ENCODE measurements at places on chromosomes 7 and 10.

GRCh38 chr10:129811208-129811607 lies 152.9 kb downstream of the EBF3 start:
- no peaks in the 10 kb centered on the region for H3K4me1 ChIP-seq
- no peak overlapping the region for H3K27ac ChIP-seq
- no peaks in the 10 kb centered on the region for H3K36me3 ChIP-seq
- DNase-seq: no peak
- H3K27me3 ChIP-seq: no peaks in the 10 kb centered on the region

DNA sequence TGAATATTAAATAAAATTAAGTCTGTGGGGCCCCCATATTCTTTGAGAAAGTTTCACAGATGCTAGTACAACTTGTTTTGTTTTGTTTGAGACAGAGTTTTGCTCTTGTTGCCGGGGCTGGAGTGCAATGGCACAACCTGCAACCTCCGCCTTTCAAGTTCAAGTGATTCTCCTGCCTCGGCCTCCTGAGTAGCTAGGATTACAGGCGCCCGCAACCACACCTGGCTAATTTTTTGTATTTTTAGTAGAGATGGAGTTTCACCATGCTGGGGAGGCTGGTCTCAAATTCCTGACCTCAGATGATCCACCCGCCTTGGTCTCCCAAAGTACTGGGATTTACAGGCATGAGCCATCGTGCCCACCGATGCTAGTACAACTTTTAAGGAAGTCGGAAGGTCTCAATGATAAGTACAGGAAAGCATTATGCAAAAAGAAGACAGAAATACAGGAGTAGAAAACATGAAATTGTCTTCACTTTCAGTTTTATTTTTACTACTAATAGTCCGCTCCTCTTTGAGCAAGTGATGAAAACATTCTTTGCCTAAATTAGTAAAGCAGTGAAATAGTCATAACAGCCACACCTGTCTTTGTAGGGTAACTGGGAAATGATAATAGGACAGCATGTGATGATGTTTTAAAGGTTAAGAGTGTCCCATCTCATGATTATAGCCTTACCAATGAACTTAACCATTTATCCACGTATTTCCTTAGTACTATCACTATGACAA lies 147.5 kb downstream of the SEMA3D start:
- no peak overlapping the region for H3K27ac ChIP-seq
- DNase-seq: no peak
- no peaks in the 10 kb centered on the region for H3K36me3 ChIP-seq
- H3K27me3 ChIP-seq: peaks cover 3% of the 10 kb centered on the region
- no peak overlapping the region for H3K4me3 ChIP-seq

GRCh38 chr10:54159924-54160323 lies 641.1 kb downstream of the PCDH15 start:
- H3K27me3 ChIP-seq: no peaks in the 10 kb centered on the region
- no peaks in the 10 kb centered on the region for H3K36me3 ChIP-seq
- H3K4me1 ChIP-seq: no peaks in the 10 kb centered on the region
- H3K4me3 ChIP-seq: no peak overlapping the region
- H3K27ac ChIP-seq: no peak overlapping the region
- no peak for DNase-seq

DNA sequence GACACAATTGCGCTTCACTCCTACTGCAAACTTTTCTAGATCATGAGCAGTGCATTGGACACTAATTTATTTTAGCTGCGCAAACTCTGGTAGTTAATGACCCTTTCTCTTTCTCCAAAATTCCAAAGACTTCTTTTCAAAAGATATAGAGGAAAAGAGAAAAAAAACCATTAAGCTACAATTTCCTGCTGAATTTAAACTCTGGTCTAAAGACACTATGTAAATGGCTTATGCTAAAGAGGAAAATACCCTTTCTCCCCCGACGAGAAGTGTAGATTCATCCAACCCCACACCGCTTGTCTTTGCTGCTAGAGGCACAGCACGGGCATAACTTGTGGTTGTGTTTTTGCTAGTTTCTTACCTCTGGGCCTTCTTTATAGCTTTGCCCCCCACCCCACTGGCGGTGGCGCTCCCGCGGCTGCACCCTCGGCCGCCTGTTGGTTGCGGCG lies 84.1 kb downstream of the SNX10 start:
- peaks cover 36% of the 10 kb centered on the region for H3K27me3 ChIP-seq
- H3K4me3 ChIP-seq: peak overlapping the region; percentile 39
- no peak for DNase-seq
- peaks cover 18% of the 10 kb centered on the region for H3K36me3 ChIP-seq

- no peak overlapping the region for H3K27ac ChIP-seq
- peaks cover 3% of the 10 kb centered on the region for H3K27me3 ChIP-seq
- peaks cover 46% of the 10 kb centered on the region for H3K4me1 ChIP-seq
- H3K4me3 ChIP-seq: no peak overlapping the region
- DNase-seq: no peak
Measured at GRCh38 chr10:132335189-132336063, 3.4 kb downstream of the LRRC27 start.

GRCh38 chr7:81929386-81929785 lies 159.5 kb upstream of the HGF start:
- H3K4me3 ChIP-seq: no peak overlapping the region
- H3K4me1 ChIP-seq: no peaks in the 10 kb centered on the region
- no peak for DNase-seq
- H3K36me3 ChIP-seq: no peaks in the 10 kb centered on the region
- no peaks in the 10 kb centered on the region for H3K27me3 ChIP-seq
- no peak overlapping the region for H3K27ac ChIP-seq

GRCh38 chr7:29485339-29486190 lies 78.1 kb upstream of the PRR15 start:
- no peak overlapping the region for H3K27ac ChIP-seq
- no peaks in the 10 kb centered on the region for H3K4me1 ChIP-seq
- no peaks in the 10 kb centered on the region for H3K27me3 ChIP-seq
- no peak overlapping the region for H3K4me3 ChIP-seq
- no peaks in the 10 kb centered on the region for H3K36me3 ChIP-seq

DNA sequence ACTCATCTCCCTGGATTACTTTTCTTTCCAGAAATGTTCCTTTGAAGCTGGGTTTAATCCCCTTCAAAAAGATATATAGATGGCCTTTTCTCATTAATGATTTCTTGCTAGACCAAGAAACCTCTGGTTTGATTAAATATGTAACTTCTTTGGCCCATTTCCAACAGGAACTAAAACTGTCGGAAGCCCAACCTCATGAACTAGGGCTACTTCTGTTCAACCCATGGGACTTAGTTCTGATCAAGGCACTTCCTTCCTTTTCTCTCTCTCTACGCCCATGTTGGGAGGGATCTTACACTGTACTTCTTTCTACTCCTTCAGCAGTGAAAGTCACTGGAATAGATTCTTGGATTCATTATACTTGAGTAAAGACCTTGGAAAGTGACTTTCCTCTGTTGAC lies 83.6 kb downstream of the TMEM106B start:
- no peak overlapping the region for H3K4me3 ChIP-seq
- peaks cover 2% of the 10 kb centered on the region for H3K4me1 ChIP-seq
- H3K27ac ChIP-seq: no peak overlapping the region
- no peak for DNase-seq
- no peaks in the 10 kb centered on the region for H3K27me3 ChIP-seq

GRCh38 chr10:79443338-79444198 lies 1.9 kb downstream of the ZCCHC24 start:
- no peak overlapping the region for H3K27ac ChIP-seq
- H3K36me3 ChIP-seq: no peaks in the 10 kb centered on the region
- DNase-seq: no peak
- H3K4me3 ChIP-seq: peak overlapping the region; percentile 73
- peaks cover 14% of the 10 kb centered on the region for H3K27me3 ChIP-seq

DNA sequence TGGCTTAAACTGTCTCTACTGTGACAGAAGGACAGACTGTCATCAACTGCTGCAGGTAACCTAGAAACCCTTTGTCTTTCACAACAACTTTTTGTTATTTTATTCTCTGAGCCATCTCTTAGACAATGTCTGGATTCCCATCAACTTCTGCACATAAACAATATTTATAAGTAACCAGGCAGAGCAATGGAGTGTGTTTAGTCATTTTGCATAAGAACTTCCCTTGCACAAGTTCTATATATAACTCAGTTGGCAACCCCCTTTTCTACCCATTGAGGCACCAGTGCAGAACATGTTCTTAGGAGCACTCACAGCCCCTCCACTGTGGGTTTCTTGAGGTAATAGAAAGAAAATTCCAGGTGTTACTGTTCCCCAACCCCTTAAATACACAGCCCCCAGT lies 65.0 kb upstream of the IL6 start:
- DNase-seq: no peak
- peak overlapping the region; percentile 48 for H3K4me3 ChIP-seq
- peak overlapping the region; percentile 78 for H3K27ac ChIP-seq
- no peaks in the 10 kb centered on the region for H3K36me3 ChIP-seq
- H3K27me3 ChIP-seq: peaks cover 9% of the 10 kb centered on the region

- H3K4me3 ChIP-seq: no peak overlapping the region
- peaks cover 38% of the 10 kb centered on the region for H3K36me3 ChIP-seq
- no peak for DNase-seq
- peaks cover 9% of the 10 kb centered on the region for H3K4me1 ChIP-seq
- no peak overlapping the region for H3K27ac ChIP-seq
- H3K27me3 ChIP-seq: no peaks in the 10 kb centered on the region
Measured at GRCh38 chr10:28125701-28126100, 126.8 kb upstream of the ODAD2 start.

DNA sequence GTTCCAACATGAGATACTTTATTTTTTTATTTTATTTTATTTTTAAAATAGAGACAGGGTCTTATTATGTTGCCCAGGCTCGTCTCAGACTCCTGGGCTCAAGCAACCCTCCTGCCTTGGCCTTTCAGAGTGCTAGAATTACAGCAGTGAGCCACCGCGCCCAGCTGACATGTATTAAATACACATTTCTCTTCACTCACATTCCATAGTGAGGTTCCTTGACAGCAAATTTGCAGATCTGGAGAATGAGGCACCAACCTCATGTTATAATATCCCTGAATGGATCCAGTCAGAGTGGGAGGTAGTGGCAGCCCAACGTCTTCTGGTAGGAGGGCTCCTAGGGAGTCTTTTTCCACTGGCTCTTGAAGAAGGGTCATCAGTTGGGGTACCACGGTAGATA lies 46.1 kb downstream of the OGDH start:
- peaks cover 34% of the 10 kb centered on the region for H3K36me3 ChIP-seq
- H3K27me3 ChIP-seq: no peaks in the 10 kb centered on the region
- H3K27ac ChIP-seq: no peak overlapping the region
- DNase-seq: no peak
- peaks cover 2% of the 10 kb centered on the region for H3K4me1 ChIP-seq

- no peak overlapping the region for H3K4me3 ChIP-seq
- peaks cover 15% of the 10 kb centered on the region for H3K4me1 ChIP-seq
- no peaks in the 10 kb centered on the region for H3K27me3 ChIP-seq
- DNase-seq: no peak
- H3K27ac ChIP-seq: no peak overlapping the region
Measured at GRCh38 chr10:71829171-71829570, 21.9 kb downstream of the PSAP start.

DNA sequence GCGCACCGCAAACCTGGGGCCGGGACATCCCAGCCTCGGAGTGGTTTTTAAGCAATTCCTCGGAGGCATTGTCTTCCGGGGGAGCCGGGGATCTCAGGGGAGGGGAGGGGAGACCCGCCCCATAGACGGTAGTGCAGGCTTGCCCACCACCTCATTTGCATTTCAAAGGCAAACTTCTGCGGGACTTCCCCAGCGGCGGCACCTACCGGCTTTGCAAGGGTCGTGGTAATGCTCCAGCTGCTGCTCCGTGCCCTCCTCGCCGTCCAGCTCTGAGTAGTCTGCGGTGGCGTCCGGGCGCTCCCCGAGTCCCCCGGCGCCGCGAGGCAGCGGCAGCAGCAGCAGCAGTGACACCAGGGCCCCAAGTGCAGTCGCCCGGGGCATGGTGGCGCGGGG lies 425 bp downstream of the TLL2 start:
- DNase-seq: peak; percentile 57
- peak overlapping the region; percentile 67 for H3K4me3 ChIP-seq
- no peak overlapping the region for H3K27ac ChIP-seq
- H3K4me1 ChIP-seq: peaks cover 18% of the 10 kb centered on the region

DNA sequence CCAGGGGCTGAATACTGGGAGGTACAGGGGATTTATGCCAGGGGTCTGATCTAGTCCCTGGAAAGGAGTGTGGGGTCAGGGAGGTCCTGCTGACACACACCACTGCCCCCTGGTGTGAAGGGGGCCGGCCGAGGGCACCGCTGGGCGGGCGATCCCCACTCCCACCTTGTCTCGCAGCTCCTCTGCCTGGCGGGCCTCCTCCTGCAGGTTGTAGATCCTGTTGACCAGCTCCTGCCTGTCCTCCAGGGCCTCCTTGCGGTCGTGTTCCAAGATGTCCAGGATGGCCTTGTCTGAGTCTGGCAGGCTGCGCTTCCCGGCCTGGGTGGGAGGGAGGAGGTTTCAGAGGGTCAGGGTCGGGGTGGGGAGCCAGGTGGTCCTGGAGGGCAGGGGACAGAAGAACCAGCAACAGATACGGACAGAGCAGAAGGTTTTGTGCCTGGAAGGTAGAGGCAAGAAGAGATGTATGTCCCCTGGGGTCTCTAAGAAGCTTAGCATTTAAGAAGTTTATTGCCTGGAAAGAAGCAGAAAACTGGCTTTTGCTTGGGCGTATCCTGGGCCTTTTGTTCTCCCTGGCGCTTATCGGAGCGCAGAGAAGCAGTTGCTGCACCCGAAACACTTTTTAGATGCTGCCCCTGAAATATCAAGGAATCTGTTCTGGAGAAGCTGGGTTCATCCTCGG lies 94.5 kb upstream of the GNA12 start:
- no peak for DNase-seq
- no peak overlapping the region for H3K27ac ChIP-seq
- no peaks in the 10 kb centered on the region for H3K27me3 ChIP-seq
- H3K36me3 ChIP-seq: peaks cover 60% of the 10 kb centered on the region

DNA sequence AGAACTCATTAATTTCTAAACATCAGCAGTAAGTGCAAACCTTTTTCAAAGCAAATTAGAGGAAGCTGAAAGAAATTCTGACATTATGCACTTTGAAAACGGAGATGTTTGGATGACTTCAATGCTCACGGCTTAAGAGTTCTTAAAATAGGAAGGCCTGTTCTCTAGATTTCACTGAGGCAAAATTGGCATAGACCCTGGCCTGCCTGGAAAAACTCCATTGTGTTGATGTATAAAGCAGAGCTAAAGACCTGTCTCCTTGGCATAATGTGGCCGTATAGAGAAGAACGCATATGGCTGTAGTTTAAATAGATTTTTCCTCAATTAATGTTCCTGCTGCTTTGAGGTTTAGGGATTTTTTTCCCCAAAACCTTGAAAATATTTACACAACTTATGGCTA lies 24.5 kb upstream of the AGMO start:
- no peaks in the 10 kb centered on the region for H3K27me3 ChIP-seq
- no peaks in the 10 kb centered on the region for H3K36me3 ChIP-seq
- no peaks in the 10 kb centered on the region for H3K4me1 ChIP-seq
- no peak for DNase-seq
